Fibroblast of skin of abdomen (primary cell): ENCODE measurements at places on chromosomes 11 and 22.
A peak's percentile ranks its signal among the peaks of the same experiment; 100 is the strongest.

- peak; percentile 57 for DNase-seq
These were observed 2.8 kb upstream of the OR51M1 start for GRCh38 chr11:5380740-5381342.

DNA sequence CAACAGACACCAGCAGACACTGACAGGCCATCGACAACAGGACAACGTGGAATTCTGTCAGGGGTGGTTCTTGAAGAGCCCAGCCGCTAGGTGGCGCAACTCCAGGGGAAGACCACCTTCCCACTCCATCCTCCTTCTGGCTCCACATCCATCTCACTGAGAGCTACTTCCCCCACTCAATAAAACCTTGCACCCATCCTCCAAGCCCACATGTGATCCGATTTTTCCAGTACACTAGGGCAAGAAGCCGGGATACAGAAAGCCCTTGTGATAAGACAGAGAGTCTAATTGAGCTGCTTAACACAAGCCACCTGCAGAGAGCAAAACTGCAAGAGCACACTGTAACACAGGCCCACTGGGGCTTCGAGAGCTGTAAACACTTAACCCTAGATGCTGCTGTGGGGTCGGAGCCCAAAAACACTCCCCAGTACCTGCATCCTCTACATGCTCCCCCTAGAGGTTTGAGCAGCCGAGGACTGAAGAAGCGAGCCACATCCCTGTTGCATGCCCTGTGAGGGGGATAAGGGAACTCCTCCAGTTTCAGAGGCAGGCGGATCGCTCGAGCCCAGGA is 11.5 kb upstream of the RAB39A start:
- peak; percentile 10 for DNase-seq

DNA sequence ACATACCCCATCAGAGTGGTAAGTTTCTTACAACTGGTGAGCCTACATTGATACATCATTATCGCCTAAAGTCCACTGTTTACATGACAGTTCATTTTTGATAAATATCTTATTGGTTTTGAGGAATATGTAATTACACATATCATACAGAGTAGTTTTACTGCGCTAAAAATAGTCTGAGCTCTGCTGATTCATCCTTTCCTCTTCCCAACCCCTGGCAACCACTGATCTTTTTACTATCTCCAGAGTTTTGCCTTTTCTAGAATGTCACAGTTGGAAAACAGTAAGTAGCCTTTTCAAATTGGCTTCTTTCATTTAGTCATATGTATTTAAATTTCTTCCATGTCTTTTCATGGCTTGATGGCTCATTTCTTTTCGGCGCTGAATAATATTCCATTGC is 112.8 kb downstream of the LARGE1 start:
- DNase-seq: peak; percentile 25

- DNase-seq: no peak
These were observed 17.4 kb downstream of the LUZP2 start for GRCh38 chr11:24514219-24514594.

- DNase-seq: no peak
These were observed 131.3 kb downstream of the KCNC1 start for GRCh38 chr11:17865765-17866428.

GRCh38 chr11:88179141-88179540 is 3.9 kb upstream of the RAB38 start:
- DNase-seq: peak; percentile 67

GRCh38 chr11:86294026-86294425 is 8.0 kb upstream of the HIKESHI start:
- no peak for DNase-seq
